ENCODE measurements at places on chromosomes 6 and 20. TPM values are rescaled to one million over a fixed set of nuclear protein-coding genes. Genes with fewer than 3 reads are reported as not detected.

Gene SLC17A9
- 16.5 TPM for total RNA-seq

Gene MYH7B
- total RNA-seq, result 0.40 TPM

Gene TAGAP
- total RNA-seq, result 44.8 TPM

Gene GUCA1A
- not detected for total RNA-seq

Gene SLC17A1
- total RNA-seq, result 0.09 TPM

Gene HRH3
- not detected for total RNA-seq

Gene ULBP2
- total RNA-seq, result 0.32 TPM

Gene SNRNP48
- 20.9 TPM for total RNA-seq

Gene MTG2
- total RNA-seq, result 44.9 TPM

Gene USP49
- total RNA-seq, result 7.3 TPM

Gene CLPSL1
- not detected for total RNA-seq

Gene NKAIN4
- not detected for total RNA-seq

Measured in activated CD4-positive, alpha-beta T cell treated with anti-CD3 and anti-CD28 coated beads for 36 hours (primary cell).